ENCODE measurements at places on chromosomes 1 and 21.

DNA sequence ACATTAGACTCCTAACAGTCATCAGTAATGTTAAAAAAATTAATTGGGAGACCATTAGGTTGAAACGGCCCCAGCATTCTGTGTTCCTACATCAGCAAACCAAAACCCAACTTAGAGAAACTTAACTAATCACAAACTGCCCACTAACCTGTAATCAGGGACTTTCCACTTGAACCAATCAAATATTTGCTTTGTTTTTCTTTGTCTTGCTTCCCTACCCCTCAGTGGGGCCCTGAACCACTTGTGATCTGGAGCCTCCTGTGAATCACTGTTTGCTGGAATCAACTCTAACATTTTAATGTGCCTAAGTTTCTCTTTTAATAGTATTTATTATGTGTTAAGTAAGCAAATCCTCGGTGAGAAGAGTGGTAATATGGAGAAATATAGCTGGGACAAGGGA lies 64.0 kb downstream of the ABCA4 start:
- no peak for DNase-seq

GRCh38 chr1:36273024-36273423 lies 33.1 kb upstream of the SH3D21 start:
- no peak for DNase-seq

- no peak for DNase-seq
Measured at GRCh38 chr21:24737296-24737850, 869.9 kb downstream of the MRPL39 start.

DNA sequence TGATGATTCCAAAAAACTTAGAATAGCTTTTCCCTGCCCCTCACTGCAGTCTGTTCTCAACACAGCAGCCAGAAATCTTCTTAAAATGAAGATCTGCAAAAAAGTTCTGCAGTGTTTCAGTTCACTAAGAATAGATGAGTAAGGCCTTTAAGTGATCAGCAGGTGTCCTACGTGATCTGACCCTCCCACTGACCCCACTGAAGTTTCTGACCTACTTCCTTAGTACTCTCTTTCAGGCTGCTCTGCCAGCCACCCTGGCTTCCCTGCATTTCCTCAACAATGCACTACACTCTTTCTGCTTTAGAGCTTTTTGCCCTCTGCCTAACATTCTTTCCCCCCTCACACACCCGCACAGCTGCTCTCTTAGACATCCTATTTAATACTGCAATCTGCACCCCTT lies 182.5 kb downstream of the AKT3 start:
- DNase-seq, result no peak

DNA sequence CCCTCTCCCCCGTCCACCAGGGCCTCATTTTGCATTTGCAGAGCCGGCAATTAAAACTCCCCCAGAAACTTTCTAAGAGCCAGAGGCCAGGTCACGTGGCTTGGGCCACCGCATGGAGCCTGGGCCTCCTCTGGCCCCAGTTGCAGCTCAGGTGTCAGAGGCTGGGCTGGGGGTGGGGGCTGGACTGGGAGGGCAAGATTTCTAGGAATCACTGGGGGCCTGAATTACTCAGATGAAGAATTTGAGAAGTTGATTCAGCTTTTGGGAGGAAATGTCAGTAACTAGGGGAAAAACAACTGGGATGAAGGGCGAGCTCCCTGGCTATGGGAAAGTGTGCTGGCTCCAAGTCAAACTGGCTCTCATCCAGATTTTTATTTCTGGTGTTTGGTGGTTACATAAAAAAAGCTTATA lies 151.0 kb downstream of the CDC7 start:
- no peak for DNase-seq

DNA sequence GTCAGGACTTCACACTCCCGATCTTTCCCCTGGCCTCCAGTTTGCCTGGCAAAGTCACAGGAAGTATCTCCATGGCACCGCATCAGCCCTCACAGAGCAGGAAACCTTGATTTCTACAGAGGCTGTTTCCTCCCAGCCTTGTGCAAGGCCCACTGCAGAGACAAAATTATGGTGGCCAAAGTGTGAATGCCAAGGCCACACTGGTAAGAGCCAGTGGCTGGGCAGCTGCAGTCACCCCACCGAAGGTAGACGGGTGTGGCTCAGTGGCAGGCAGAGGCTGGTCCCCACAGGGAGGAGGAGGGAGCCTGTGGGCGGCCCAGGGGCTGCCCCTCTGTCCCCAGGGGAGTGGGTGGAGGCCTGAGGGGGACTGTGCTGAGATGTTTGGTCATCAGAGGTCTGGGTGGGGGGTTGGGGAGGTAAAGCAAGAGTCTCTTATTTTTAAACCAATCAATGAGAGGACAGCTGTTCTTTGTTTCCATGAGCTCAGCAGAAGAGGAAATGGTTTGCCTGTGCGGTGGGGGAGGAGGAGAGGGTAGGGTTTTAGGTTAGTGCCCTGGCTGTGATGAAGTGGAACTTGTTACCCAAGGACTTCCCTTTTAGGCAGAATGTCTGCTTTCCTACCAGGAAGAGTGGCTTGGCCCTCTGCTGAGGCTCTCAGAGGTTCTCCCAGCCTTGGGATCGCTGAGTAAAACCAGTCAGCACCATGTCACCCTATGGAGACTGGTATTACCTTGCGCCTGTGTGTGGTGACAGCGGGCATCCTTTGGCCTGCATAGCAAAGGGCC lies 18.0 kb upstream of the BTG2 start:
- DNase-seq, result no peak

All from hematopoietic multipotent progenitor cell treated with erythropoietin and hydrocortisone succinate and interleukin-3 and kit ligand, for 15 days (in vitro differentiated cells).